ENCODE measurements at places on chromosomes 2 and 18.

- DNase-seq: peak; percentile 51
Measured at GRCh38 chr2:177165721-177166711, 46.6 kb upstream of the HNRNPA3 start.

- no peak for DNase-seq
Measured at GRCh38 chr2:51304311-51304710, 272.4 kb upstream of the NRXN1 start.

DNA sequence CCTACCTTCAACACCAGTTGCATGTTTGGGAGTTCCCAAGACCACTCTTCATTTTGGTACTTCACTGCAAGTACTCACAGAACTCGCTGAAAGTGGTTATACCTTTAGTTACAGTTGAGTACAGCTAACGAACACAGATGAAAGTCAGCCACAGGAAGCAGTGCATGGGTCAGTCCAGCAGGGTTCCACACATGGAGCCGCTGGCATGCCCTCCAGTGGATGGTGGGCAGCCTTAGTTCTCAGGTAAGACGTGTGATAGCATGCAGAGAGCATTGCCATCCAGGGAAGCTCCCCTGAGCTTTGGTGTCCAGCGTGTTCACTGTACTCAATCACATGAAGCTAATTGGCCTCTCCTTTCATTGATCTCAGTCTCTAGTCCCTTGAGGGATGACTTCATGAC, 815.3 kb downstream of the RNF144A start:
- no peak for DNase-seq

- DNase-seq: peak; percentile 13
Measured at GRCh38 chr2:71129114-71129901, 721 bp downstream of the MCEE start.

DNA sequence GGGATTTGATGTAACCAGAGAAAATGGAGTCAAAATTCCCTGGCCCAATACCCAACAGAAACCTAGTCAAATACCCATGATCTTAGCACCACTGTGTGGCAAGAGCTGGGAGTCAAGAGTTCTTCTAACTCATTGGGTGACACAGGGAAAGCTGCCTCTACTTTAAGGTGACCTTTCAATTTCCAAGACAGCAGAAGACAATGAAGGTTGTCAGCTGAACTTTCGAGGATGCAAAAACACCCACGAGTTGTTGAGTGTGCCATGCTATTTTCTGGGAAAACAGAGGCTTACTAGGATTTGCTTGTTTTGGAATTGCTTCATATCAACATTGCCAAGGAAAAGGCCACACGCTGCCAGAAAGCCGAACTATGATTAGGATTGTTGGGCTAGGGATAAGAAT, 61.6 kb upstream of the CYRIA start:
- no peak for DNase-seq

DNA sequence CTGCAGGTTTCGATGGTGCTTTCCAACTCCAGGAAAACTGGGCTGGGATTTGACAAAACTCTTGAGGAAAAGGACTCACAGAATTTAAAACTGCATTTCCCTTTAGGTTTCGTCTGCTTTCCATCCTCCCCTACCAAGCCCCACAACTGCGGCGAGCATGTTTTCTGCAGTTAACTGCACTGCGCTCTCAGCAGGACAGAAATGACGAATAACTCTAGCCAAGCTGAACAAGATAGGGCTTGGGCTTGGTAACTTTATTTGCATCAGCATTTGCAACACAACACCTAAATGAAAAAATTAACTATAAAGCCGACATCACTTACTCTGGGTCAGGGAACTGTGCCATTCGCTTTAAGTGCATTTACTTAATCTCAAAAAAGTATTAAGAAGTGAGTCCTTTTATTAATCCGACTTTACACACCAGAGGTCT, 669 bp upstream of the PIKFYVE start:
- DNase-seq: peak; percentile 68

GRCh38 chr2:216012133-216012829, 1.1 kb downstream of the MREG start:
- DNase-seq: no peak

DNA sequence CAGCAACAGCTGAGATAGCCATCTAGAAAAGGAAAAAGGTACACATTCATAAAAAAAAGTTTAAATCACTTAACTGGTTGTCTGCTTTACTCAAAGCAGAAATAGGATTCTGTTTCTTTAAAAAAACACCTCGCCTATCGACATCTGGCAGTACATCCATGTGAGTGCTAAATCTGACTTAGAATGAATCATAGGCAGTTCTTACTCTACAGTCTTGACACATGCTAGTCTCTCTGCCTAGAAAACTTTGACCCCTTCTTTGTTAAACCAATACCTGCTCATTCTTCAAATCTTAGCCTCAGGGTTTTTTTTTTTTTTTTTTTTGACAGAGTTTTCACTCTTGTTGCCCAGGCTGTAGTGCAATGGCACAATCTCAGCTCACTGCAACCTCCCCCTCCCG, 37.1 kb upstream of the GPR75 start:
- DNase-seq: no peak

DNA sequence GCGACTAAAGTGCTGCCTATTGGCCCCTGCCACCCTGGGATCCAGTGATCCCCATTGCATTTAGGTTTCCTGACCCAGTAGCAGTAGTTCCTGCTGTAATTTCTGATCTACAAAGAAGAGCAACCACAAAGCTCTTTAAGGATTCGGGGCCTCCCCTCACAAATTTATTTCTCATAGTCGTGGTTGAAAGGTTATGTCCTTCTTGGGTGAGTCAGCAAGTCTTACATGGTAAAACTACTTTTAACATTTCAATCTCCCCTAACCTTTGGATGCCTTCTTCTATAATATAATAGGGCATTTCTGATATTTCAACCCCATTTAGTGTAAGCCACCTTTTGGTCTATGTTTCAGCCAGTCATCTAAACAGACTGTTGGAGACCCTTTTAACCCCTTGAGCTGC, 14.9 kb downstream of the PIKFYVE start:
- no peak for DNase-seq

- no peak for DNase-seq
Measured at GRCh38 chr2:42139101-42139500, 30.1 kb upstream of the EML4 start.

- no peak for DNase-seq
Measured at GRCh38 chr2:238669046-238669445, 178.8 kb upstream of the TWIST2 start.

GRCh38 chr2:190904640-190905261, 24.1 kb downstream of the GLS start:
- DNase-seq: no peak

DNA sequence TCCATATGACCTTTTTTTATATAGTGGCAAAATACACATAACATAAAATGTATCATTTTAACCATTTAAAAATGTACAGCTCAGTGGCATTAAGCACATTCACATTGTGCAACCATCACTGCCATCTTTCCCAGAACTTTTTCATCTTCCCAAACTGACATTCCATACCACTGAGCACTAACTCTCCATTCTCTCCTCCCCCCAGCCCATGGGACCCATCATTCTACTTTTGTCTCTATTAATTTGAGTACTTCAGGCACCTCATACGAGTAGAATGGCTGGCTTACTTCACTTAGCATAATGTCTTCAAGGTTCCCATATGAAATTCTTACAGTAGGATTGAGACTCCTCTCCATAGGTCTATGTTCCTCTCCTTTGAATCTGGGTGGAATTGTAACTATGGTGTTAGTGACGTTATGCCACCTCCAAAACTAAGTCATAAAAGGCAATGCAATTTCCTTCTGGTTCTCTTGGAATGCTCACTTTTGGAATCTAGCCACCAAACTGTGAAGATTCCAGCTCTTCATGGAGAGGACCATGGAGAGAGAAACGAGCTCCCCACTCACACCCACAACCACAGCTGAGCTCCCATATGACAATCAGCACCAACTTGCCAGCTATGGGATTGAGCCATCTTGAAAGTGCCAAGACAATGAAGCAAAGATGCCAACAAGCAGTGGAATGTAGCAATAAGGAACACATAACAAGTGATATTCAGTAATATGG, 9.8 kb upstream of the DNAJC27 start:
- DNase-seq: no peak

- no peak for DNase-seq
Measured at GRCh38 chr18:26515643-26516487, 32.5 kb downstream of the KCTD1 start.

DNA sequence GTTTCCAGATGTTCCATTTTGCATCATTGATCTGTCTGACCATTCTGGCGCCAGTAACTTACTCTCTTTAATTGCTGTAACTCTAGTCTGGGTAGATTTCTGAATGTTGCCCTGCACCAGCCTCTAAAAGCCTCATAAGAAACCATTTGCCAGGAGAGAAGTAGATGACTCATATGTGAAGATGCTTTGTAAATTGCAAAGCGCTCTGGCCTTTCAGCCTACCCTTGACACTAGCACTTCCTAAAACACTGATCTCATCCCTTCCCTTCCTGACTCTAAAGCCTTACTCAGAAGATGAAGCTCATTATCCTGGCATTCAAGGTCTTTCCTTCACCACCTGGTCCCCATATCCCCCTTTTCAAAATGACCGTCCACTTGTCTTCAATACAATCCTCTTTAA, 193.2 kb upstream of the MEX3C start:
- DNase-seq: no peak

GRCh38 chr2:53448591-53448990, 319.0 kb upstream of the CHAC2 start:
- DNase-seq: no peak

- no peak for DNase-seq
Measured at GRCh38 chr2:122357998-122358397, 602.5 kb downstream of the TSN start.

DNA sequence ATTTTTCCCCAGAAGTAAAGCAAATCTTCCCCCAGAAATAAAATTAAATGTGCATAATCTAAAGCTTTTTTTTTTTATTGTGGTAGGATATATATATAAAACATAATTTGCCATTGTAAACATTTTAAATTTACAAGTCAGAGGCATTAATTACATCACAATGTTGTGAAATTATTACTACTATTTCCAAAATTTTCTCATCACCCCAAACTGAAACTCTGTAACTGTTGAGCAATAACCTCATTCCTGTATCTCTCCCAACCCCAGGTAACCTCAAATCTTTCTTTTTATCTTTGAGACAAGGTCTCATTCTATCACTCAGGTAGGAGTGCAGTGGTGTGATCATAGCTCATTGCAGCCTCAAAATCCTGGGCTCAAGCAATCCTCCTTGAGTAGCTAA, 11.2 kb downstream of the MRPL19 start:
- no peak for DNase-seq

DNA sequence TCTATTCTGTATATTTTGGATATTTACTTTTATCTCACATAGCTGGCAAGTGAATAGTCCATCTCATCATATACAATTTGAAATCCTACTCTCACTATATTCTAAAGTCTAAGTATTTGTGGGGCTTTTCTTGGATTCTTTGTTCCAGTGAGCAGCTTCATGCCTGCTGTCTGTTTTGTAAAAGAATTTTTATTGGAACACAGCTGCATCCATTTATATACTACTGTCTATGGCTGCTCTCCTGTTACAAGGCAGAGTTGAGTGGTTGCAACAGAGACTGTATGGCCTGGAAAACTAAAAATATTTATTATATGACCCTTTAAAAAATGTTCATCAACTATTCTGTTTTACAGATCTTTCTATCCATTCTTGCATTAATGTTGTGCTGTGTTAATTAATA, 193.3 kb upstream of the KLHL14 start:
- DNase-seq: no peak

- no peak for DNase-seq
Measured at GRCh38 chr2:210548878-210549384, 7.5 kb upstream of the CPS1 start.

DNA sequence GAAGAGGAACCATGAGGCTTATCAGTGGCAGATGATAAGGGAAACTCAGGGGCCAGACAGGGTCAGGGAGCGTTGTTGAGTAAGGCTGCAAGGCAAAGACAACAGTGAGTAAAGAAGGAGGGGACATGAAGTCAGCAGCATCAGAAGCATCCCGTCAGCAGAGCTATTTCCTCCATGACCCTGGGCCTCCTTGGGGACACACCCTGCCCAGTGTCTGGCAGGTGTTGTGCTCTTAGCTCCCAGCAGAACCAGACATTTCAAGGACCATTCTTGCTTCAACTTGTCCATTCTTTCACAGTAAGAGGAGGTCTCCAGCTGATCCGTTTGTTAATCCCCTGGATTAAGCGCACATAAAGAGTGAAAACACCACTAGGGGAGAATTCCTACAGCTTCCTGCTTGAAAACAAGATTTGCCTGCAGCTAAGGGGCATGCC, 88.7 kb upstream of the MEIS1 start:
- DNase-seq: no peak

GRCh38 chr2:15817748-15818147, 122.6 kb upstream of the MYCN start:
- no peak for DNase-seq

GRCh38 chr18:2396162-2396505, 175.2 kb downstream of the METTL4 start:
- no peak for DNase-seq

DNA sequence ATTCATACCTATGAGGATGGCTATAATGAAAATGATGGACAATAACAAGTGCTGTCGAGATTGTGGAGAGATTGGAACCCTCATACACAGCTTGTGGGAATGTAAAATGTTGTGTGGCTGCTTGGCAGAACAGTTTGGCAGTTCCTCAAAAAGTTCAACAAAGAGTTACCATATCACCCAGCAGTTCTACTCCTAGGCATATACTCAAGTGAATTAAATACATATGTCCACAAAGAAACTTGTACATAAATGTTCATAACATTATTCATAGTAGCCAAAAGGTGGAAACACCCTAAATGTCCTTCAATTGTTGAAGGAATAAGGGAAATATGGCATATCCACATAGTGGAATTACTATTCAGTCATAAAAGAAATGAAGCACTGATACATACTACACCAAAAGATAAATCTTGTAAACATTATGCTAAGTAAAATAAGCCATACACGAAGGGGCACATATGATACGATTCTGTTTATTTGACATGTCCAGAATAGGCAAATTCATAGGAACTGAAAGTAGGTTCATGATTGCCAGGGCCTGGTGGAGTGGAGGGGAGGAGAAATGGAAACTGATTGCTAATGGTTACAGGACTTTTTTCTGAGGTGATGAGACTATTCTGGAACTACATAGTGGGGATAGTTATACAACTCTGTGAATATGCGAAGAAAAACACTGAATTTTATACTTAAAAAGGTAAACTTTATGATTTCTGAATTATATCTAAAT, 92.1 kb downstream of the ADAM23 start:
- no peak for DNase-seq

- DNase-seq: no peak
Measured at GRCh38 chr2:236785611-236786057, 216.0 kb downstream of the ACKR3 start.

GRCh38 chr2:21727101-21727500, 603.3 kb downstream of the TDRD15 start:
- no peak for DNase-seq

GRCh38 chr2:168608796-168609195, 152.7 kb downstream of the CERS6 start:
- no peak for DNase-seq
